ENCODE measurements at places on chromosomes 2 and 18.

DNA sequence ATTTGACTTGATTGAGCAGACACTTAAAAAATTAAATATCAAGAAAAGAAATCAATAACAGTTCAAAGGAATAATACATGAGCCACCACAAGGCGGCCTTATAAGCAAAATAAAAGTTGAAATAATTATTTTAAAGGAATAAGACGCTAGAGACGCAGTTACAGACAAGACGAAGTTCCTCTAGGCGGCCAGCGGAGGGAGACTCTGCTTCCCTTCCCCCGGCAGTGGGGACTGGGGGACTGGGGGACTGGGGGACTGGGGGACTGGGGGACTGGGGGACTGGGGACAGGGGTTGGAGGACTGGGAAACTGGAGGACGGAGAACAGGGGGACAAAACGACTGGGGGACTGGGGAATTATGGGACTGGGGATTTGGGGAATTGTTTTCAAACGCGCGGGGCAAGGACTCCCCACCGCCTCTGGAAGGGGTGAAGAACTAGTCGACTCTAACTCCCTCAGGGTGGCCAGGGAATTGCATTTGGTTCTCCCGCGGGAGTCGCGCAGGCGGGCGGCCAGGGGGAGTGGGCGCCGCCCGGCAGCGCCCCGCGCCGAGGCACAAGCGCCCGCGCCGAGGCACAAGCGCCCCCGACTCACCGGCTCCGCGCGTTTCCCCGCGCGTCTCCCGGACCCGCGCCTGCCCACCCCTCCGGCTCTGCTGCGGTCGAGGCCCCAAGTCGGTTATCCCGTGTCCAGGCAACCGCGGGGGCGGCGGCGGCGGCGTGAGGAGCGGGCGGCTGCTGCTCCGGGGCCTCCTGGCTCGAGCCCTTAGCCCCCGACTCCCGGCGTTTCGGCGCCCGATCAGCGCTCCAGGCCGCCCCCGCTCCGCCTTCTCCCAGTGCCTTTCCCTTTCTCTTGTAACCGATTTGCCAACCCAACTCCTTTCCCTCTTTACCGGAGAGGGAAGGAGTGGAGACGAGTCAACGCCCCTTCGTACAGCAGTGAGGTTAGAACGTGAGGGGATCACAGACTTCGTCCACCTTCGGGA lies at the start of gene CCDC178:
Gene CCDC178, minus strand, starts transcription at position 662 of the 984 bp plus-strand sequence. CDS start 28,633 bp downstream, outside the sequence.
- DNase-seq, result no peak

GRCh38 chr2:141062031-141062430 lies 1068.8 kb downstream of the LRP1B start:
- DNase-seq, result no peak

DNA sequence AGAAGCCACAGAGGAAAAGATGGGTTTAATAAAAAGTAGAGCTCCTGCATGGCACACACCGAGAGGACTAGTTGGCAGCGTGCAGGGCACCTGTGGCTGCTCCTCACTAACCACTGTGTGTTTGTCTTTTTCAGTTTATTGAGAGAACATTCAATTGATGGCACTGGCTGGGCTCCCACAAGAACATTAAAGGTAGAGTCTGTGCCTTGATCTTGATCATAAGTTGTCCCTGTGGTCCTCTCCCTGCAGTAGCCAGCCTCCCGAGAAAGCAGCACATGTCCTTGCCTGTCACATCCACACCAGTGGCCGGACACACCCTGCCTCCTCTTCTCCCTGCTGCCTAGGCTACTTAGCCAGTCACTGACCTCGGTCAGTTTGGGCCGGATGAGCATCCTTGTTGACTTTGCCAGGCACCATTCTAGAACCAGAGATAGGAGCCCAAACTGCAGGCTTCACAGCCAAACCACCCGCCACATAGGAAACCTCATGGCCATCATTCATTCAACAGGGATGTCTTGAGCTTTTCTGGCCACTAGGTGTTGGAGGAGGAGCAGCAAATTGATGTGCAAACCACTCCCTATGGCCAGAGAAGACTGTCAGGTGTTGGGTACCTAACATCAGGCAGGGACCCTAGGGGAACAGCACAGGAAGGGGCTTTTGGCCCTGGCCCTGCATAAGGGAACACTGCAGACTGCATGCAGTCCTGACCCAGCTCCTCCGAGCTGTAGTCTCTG lies 30.2 kb upstream of the SCLY start:
- no peak for DNase-seq

DNA sequence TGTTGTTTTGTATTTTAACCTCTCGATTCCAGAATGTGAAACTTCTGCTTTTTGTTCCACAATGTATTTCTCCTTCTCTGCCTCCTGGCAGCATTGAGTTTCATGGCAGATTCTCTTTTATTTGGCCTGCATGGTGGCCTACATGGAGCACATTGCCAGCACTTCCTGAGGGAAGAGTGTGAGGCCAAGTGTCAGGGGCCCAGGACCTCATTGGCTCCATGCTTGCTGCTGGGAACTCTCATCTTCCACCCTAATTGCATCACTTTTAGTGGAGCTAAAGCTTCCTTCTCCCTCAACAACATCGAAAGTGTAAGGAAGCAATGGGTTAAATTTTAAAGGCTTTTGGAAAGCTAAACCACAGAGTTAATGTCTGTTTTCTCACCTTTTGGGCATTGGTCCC lies 9.5 kb downstream of the TRIB2 start:
- no peak for DNase-seq

DNA sequence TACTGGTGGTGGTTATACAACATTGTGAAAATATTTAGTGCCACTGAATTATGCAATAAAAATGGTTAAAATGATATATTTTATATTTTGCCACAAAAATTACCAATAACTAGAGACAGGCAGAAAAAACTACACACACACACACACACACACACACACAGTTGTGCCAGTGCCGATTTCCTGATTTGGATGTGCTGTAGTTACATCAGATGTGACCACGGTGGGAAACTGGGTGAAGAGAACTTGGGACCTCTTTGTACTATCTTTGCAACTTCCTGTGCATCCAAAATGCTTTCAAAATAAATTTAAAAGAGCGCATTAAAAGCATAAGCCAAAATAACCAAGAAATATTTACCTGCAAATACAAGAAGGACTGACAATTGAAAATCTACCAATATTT lies 61.6 kb upstream of the CCBE1 start:
- no peak for DNase-seq

GRCh38 chr2:46647766-46648742 lies 168.7 kb downstream of the TMEM247 start:
- no peak for DNase-seq

GRCh38 chr2:66024391-66024790 lies 410.5 kb upstream of the MEIS1 start:
- DNase-seq, result no peak

- DNase-seq, result no peak
Measured at GRCh38 chr18:26911840-26912239, 46.3 kb upstream of the AQP4 start.

DNA sequence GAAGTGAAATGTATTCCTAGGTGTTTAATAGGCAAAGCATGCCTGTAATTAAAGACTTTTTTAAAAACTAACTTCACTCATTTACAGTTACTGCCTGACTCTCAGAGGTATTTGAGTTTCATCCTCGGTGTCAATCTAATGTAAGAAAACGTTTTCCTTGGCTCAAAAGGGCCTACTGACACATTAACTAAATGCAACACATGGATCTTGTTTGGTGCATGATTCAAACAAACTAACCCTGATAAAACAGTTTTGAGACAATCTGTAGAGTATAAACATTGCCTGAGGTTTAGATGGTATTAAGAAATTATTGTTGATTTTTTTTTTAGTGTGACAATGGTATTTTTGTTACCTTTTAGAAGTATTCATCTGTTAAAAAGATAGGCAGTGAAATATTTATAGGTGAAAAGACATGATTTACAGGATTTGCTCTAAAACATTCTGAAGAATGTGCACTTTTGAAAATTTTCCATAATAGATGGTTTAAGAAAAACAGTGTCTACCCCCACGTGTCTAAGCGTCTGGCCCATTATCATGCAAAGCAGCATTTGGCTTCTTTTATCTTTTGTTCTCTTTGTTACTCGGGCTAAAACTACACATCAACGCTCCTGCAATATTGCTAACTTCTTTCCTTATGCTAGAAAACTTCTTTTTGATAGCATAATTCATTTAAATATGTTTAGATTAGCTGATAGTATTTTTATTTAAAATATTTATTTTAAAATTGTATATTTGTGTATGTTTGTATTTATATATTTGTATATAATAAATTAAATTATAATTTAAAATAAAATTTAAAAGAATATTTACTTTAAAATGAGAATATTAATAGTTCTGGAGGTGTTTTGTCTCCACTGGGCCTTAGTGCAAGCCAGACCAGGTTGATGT lies 160.2 kb upstream of the NDUFV2 start:
- DNase-seq, result no peak

DNA sequence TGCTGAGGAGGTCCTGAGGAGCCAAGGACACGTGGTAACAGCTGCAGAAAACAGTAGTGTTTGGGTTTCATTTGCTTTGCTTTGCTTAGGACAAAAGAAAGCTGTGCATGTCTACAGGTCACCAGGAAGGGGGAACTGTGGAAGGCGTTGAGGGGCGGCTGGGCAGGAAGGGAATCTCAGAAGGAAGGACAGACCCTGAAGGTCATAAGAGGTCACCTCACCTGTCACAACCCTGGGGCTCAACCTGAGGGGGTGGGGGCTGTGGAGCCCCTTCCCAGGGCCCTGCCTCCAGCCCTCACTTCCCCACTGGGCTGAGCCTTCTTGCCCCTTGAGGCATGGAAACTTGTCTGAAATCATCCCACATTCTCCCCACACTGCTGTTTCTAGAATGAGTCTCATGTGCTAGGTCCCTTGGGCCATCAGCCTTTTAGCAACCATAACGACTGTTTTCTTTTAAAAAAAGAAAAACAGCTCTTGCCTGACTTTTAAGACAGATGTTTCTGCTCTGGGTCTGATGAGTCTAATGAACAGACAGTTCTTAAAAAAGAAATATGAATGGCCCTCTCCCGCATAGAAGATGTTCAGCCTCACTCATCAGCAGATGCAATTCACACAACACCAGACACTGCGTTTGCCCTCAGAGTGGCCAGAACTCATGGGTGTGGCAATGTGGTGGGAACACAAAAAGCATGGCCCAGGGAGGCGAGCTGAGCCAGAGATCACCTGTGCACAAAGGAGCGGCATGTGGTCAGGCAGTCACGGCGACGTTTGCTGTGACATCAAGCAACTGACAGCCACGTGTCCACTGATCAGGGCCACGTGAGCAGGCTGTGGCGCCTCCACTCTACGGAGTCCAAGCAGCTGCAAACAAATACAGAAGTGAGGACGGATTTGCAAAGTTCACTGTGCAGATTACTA lies 84.0 kb downstream of the SEPTIN10 start:
- no peak for DNase-seq

DNA sequence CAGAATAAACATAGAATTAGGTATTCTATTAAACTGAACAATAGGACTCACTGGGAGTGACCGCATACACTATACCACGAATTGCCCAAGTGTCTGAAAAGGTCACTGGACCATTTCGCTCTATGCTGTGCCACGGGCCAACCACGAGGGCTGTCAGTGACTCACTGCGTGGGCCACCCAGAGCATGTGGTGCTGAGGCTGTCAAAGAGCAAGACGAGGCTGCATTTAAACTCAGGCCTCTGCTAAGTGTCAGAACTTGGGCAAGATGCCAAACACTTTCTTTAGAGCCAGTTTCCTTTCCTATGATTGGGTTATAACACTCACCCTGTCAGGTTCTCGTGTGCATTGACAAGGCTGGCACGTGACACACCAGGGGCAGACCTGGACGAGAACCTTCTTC lies 97.5 kb downstream of the SH3YL1 start:
- no peak for DNase-seq

- no peak for DNase-seq
Measured at GRCh38 chr2:240914645-240915525, 8.7 kb downstream of the CROCC2 start.

Data from stimulated activated CD4-positive, alpha-beta T cell treated with anti-CD3 and anti-CD28 coated beads, Interleukin-15, amount 100 ng/mL, for 48 hours (primary cell).